ENCODE measurements at places on chromosomes 6 and 20.
A peak's percentile ranks its signal among the peaks of the same experiment; 100 is the strongest.

DNA sequence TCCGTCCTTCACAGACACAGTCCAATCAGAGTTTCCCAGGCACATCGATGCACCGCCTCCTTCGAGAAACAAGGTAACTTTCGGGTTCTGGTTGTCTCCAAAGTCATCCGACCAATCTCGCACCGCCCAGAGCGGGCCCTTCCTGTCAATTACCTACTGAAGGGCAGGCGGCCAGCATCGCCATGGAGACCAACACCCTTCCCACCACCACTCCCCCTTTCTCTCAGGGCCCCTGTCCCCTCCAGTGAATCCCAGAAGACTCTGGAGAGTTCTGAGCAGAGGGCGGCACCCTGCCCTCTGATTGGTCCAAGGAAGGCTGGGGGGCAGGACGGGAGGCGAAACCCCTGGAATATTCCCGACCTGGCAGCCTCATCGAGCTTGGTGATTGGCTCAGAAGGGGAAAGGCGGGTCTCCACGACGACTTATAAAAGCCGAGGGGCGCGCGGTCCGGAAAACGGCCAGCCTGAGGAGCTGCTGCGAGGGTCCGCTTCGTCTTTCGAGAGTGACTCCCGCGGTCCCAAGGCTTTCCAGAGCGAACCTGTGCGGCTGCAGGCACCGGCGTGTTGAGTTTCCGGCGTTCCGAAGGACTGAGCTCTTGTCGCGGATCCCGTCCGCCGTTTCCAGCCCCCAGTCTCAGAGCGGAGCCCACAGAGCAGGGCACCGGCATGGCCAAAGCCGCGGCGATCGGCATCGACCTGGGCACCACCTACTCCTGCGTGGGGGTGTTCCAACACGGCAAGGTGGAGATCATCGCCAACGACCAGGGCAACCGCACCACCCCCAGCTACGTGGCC lies at the start of gene HSPA1B:
Gene HSPA1B, plus strand, starts transcription at position 453 of the 794 bp plus-strand sequence. Its CDS starts 213 bp downstream, at position 666.
- DNase-seq = peak; percentile 86

GRCh38 chr20:5353624-5354496 lies 37.1 kb upstream of the PROKR2 start:
- no peak for DNase-seq

GRCh38 chr6:145028144-145028818 lies 707.0 kb downstream of the EPM2A start:
- DNase-seq = no peak

GRCh38 chr20:49486064-49486463 lies 3.6 kb upstream of the KCNB1 start:
- DNase-seq = no peak

- DNase-seq = no peak
Measured at GRCh38 chr20:17595856-17596255, 26.0 kb downstream of the DSTN start.

DNA sequence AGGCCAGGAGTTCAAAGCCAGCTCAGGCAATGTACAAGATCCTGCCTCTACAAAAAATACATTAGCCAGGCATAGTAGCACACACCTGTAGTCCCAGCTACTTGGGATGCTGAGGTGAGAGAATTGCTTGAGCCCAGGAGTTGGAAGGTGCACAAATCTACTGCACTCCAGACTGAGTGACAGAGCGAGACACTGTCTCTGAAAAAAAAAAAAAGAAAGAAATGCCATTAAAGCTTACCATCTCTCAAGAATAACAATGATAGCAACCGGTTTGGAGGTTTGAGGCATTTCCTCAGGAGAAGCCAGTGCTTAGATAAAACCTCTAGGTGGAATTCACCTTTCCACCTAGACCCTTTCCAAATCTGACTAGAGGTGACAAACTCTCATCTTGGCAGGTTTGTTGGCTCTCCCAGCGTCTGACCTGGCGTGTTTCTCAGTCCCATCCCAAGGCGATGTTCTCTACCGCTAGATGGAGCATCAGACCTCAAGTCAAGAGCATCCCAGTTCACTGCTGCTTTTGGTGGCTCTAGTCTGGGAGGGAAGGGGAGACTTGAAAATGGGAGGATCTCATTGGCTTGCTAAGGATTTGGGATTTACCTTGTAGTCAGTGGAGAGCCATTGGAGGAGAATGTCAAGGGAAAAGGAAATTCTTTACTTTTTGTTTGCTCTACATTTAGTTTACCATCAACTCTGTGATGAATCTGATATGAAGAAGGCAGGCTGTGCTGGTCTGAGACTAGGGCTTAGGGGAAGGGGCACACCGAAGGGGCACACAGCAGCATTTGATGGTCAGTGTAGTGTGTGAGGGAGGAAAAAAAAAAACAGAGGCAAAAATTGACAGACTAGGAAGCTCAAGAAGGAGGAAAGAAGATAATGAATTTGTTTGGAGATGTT lies 67.9 kb downstream of the NCOA7 start:
- DNase-seq = no peak

Measured in NCI-H345 (cell line).